ENCODE measurements at places on chromosomes 11 and 22.

GRCh38 chr11:80632691-80633090 is 1191.9 kb upstream of the TENM4 start:
- DNase-seq: no peak

GRCh38 chr11:18452927-18453326 is 2.7 kb upstream of the LDHAL6A start:
- DNase-seq: no peak

GRCh38 chr11:60150279-60150678 is 32.6 kb downstream of the MS4A6A start:
- no peak for DNase-seq

DNA sequence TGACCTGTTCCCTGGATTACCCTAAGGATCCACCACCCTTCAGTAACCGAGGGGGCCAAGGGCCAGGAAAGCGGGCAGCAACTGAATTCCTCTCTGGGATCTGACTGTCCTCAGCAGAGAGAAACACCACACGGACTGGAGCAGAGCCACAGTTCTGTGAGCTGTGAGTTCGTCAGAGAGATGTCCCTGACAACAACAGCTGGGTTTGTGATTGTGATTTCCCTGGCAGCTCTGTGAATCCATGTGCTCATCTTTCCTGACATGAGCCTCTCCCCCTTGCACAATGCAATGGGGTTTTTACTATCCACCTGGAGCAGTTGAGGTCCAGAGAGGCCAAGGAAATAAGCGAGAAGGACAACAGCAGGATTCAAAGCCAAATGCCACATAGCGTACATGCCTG is 69.4 kb upstream of the AMPD3 start:
- DNase-seq: no peak

- DNase-seq: no peak
Measured at GRCh38 chr11:69365558-69365957, 71.6 kb downstream of the MYEOV start.

DNA sequence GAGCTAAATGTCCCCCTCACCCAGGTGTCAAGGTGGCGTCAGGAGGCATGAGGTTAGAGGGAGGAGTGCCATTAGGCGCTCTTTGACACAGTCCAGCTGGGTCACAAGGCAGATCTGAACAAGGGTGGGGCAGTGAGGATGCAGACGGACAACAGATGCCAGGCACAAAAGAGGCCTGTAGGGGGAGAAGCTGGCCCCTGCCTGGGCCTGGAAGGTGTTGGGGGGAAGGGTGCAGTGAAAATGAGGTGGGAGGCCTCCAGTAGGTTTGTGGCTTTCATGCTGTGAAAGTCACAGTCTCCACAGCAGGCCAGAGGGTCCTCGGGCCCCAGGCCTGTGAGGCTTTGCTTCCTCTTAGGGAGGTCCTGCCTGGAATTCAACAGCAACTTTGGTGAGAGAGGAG is 85.0 kb upstream of the PLET1 start:
- no peak for DNase-seq

DNA sequence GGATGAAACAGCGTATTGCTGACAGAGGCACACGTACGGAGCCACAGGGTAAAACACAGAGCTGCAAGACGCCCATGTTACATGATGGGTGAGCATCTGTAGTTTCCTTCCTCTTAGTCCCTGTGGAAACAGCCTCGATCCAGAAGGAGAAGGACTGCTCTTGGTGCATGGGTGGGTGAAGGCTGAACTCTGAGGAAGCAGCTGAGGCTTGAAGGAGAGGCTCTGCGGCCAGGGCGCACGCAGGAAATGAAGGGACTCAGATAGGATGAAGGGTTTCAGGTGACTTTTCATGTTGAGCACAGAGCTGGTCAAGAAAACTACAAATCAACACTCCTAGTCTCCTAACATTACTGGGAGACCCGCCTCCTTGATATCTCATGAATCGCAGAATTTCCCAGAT is 65.7 kb upstream of the ADA2 start:
- no peak for DNase-seq

DNA sequence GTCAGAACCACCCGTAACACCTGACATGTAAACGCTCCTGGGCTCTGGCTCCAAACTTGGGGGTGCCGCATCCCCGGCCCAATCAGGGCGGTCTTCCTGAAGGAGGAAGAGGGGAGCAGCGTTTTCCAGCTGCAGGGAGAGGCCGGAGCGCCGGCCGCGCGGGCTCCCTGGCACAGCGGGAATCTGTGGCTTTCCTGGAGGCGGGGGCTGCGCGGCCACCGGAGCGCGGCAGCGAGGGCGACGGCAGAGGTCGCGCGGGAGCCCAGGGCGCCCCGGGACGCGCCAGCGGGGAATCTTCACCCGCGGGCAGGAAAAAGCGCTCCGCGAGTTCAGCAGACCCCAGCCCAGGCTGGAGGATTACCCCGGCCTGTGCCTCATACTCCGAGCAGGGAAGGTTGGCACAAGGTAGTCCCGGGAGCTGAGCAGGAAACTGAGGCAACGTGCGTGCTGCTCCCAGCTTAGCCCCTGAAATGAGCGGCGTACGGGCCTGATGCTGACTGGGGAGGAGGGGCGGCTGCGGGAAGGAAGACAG is 600 bp upstream of the ESAM start:
- DNase-seq: no peak

DNA sequence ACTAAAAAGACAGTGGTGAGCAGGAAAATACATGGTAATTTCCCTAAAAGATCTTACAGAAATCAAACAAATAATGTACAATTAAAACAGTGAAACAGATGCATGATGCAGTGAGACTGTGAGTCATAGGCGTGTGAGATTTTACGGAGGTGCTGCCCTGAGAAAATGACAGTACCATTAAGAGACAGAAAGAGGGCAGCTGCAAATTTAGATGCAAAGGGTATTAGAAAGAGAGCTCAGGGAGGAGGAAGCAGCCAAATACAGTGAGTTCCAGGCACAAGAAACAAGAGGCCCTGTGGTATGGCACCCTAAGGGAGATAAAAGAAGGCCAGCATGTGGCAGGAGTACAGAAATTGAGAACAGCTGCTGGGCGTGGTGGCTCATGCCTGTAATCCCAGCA is 88.5 kb upstream of the FIBIN start:
- DNase-seq: no peak

DNA sequence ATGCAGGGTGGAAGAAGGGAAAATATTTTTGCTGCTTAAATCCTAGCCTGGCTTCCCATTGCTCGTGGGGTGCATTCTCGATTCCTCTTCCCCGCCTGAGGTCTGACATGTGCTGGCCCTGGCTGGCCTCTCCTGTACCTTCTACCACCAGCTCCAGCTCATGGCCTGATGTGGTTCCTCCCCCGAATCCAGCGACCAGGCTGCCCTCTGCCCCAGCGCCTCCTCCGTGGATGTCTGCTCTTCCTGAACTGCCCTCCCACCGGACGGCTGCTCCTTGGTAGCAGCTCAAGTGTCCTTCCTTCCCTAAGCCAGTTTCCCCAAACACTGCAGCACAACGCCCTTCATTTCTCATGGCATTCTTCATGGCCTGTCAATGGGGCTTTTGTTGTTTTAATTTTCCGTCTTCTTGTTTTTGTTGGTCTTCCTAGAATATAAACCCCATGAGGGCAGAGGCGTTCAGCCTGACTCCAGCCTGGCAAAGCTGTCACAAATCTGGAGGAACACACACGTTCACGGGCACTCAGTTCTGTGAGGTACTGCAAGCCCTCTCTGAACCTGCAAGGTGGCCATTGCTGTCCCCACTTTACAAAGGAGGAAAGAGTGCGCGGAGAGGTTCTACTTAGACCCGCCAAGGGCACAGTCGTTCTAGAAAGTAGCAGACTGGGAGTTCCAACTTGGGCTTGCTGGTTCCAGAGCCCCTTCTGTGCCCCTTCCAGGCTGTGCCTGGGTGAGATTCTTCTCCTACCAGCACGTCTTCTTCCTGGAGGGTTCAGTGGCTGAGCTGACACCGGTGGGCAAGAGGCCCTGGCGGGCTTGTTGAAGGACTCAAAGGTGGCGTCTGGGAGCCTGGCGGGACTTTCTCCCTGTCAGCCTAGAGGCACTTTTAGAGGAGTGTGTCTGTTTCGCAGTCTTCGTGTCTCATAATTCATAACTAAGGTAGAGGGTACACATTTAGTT is 953 bp upstream of the LRP5 start:
- no peak for DNase-seq

DNA sequence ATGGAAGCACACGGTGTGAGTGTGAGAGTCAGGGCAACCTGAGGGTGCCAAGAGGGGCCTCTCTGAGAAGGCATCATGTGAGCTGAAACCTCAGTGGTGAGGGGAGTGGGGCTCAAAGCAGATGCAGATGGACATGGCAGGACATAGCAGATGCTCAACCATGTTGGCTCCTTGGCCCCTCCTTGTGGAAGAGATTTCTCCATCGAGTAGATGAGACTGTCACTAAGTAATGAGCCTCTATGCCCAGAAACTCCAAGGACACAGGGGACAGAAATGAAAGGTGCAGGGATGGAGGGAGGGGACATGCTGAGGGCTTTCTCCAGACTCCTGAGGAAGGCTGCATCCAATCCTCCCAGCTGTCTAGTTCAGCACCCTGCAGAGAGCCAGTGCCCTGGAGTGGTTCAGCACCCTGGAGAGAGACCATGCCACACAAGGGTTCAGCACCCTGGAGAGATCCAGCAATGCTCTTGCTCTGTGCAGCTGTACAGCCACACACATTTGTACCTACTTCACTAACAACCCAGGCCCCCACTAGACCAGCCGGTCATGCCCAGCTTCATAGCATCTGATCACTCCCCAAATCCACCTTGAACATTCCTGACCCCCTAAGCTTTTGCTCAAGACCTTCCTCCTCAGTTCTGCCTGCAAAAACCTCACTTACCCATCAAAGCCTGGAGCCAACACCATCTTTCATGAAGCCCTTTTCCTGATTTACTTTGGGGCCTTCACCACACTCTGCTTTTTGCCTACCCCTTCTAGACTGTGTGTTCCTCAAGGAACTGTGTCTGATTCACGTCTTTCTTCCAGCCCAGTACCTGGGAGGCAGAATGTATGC is 252.0 kb downstream of the CTTN start:
- DNase-seq: no peak

GRCh38 chr11:83881428-83881827 is 595.3 kb upstream of the CCDC90B start:
- no peak for DNase-seq

DNA sequence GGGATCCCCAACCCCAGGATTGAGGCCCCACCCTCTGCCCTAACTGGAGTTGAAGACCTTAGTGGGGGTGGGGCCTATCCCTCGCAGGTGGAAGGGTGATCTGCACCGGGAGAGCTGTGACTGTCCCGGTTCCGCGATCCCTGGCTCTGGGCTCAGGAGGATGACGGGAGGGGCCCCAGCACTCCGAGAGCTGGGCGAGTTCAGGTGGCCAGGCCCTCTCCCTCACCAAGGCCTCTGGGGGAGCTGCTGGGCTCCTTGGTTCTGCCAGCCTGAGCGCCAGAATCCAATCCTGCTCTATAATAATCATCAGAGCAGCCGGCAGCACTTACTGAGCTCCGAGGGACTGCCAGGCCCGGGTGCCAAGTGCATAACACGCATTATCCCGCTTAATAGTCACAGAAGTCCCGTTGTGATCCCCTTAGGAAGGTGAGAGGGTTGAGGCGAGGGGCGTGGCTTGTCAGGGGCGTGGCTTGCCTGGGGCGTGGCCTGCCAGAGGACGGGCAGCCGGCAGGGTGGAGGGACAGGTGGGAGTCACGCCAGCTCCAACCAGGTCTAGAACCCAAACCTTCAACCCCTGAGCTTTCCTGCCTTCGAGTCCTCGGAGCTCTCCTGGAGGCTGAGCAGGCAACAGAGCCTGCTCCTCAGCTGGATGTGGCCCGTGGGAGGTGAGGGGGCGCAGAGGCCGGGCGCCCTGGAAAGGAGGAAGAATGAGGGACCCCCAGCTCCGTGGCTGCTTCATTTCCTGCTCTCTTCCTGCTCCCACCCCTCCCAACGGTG is 7.3 kb upstream of the SYT7 start:
- DNase-seq: peak; percentile 27

DNA sequence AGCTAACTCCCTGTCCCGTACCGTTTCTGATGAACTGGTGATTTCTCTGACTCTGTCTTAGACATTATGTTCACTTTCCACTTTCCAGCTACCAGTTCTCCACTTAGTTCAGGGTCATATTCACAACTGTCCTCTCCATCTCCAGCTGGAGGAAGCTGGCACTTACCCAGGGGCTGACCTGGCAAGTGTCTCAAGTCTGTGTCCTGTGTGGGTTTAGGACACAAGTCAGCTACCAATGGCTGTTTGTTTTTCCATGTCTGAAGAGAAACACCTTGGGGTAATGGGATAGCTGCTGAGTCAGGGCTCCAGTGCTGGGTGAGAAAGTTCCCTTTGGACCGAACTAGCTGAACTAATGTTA is 134.4 kb downstream of the CSNK2A3 start:
- no peak for DNase-seq

DNA sequence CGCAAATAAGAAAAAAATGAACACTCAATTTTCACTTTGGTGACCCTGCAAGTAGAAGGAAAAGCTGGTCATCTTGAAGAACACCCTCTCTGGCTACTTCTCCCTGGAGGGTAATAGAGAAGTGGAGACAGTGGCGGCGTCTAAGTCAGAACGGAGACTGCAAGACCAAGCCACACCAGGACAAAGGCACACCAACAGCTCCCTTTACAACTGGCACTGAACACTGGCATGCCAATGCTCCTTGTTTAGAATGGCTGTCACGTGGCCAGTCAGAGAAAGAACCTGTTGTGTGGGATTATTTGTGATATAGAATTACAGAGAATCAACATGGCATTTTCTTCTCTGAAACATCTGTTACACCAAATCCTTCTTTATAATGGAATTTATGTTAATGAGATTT is 61.3 kb upstream of the YPEL1 start:
- no peak for DNase-seq

DNA sequence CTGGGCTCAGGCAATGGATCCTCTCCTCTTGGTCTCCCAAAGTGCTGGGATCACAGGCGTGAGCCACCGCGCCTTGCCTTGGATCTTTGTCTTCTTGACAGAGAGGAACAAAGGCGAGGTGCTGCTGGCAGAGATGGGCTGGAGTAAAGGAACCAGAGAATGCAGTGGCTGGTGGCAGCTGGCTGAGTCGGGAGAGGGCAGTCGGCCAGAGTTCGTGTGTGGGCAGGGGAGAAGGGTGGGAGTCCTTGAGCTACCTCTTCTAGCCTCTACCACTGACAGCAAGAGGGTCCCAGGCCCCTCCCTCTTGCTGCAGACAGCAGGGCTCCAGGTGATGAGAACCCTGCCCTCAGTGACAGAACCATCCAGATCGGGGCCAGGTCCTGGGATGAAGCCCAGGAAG is 86.2 kb upstream of the LINC01488 start:
- DNase-seq: no peak

DNA sequence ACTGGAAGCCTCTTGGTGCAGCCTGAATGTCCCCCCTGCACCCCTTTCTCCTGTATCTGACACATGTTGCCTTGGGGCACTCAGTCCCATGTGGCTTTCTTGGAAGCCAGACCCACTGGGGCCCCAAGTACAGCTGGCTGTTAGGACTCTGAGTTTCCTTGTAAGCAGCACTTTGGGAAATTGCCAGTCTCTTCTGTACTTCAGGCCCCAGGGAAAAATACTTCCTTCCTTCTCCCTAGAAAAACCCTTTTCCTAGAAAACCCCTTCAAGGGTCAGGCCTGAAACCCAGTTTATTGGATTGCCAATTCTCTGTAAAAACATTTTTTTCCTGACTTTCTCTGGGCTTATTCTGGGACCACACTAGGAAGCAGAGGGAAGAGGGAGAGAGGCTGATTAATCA is 360.3 kb downstream of the TENM4 start:
- DNase-seq: no peak

- DNase-seq: no peak
Measured at GRCh38 chr11:71156301-71156700, 96.1 kb downstream of the SHANK2 start.
